ENCODE measurements at places on chromosomes 3 and 15.

- DNase-seq: no peak
Observed at GRCh38 chr3:53231532-53232511, 24.0 kb downstream of the TKT start.

GRCh38 chr15:83282776-83283137 lies 1.7 kb downstream of the BNC1 start:
- no peak for DNase-seq

GRCh38 chr3:142888481-142889211 lies at the start of gene PCOLCE2:
Gene PCOLCE2, minus strand, starts transcription at chr3:142889083. Its CDS starts 187 bp downstream, at chr3:142888896.
- DNase-seq: peak; percentile 30

GRCh38 chr15:34708422-34708821 lies 46.4 kb downstream of the GJD2 start:
- no peak for DNase-seq

- DNase-seq: no peak
Observed at GRCh38 chr3:59737241-59737640, 687.4 kb upstream of the CFAP20DC start.

All from progenitor cell of endocrine pancreas (in vitro differentiated cells).